A172 (cell line): ENCODE measurements at places on chromosomes 2 and 18. TPM values are rescaled to one million over a fixed set of nuclear protein-coding genes. Genes with fewer than 3 reads are reported as not detected.

DNA sequence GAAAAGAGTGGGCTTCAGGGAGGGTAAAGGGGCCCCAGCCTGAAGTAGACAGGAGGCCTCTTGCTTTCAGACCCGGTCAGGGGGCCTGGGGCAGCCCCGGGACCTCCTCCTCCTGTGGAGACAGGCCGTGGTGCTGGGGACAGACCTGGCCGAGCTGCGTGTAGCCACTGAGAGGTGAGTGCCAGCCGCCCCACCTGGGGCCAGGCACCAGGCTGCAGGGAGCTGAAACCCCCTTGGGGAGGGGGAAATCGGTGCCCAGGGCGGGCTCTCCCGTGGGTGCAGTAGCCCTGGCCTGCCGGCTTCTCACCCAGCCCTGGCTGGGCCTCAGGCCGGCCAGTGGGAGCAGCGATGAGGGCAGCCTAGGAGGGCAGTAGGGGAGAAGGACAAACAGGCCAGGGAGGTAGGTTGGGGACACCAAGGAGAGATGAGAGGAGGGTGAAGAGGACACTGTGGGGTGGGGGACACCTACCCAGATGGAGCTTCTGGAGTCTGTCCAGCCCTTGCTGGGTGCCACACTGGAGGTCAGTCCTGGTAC is 24.0 kb downstream of the CROCC2 start:
- no peak for DNase-seq

DNA sequence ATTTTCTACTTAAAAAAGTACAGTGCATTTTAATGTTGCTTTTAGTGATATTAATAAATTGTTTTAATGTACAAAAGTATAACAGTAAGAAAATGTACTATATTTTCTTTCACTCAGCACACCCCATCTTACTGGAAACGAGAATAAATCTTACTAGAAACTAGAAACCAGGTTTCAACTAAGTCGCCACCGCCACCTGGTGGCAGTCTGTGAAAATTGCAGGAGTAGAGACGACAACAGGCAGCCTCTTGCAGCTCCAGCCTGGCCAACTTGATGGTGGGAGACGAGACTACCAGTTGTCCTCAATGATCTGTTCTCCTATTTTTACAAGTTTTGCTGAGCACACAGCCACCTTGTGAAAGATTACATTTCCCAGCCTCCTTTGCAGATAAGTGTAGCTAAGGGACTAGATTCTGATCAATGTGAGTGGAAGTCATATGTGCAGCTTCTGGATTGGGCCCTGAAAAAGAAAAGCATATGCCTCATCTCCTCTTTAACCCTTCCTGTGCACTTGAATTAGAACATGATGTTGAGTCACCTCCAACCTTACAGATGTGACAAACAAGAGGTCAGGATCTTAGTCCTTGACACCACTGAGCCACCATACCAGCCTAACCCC is 8.7 kb downstream of the OTOF start:
- peak; percentile 55 for DNase-seq

DNA sequence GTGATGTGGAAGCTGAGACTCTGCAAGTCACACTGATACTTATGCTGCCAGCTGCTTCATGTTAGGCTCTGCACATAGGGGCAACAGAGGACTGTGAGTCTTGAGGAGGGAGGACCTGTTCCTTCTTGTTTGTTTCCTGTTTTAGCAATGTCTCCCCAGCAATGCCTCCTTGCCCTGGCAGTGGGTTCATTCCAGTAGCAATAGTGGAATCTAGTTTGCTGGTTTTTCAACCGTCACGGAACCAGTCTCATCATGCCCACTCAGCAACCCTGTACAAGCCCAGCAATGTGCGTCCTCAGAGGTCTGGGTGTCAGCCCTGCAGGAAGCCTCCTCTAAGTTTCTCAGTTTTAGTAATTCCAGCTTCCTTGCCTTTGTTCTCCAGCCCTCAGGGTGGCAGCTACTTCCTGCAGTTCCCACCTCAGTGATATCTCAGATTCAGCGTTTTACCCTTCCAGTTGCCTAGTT is 20.5 kb upstream of the ITGB6 start:
- DNase-seq, result no peak

DNA sequence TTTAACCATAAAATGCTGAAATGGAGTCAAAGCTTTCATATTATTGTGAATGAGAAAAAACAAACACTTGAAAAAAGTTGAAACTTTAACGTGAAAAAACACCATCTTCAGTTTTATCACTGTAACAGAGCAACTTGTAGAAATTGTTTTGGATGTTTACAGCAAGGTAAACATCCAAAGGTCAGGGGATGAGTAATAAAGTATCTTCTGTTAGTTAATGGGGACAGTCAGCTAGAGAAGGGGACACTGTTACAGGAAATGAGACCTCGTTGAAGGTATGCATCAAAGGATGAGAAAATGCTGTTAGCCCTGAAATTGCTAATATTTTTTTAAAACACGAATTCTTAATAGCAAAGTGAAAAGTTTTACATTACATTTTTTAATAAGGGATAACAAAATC is 2.9 kb downstream of the RHBDD1 start:
- DNase-seq, result no peak

SPATS2L gene
- 150 and 154 TPM in 2 replicates for total RNA-seq

GRCh38 chr2:64322433-64322832 is 131.5 kb upstream of the LGALSL start:
- DNase-seq, result no peak

DNA sequence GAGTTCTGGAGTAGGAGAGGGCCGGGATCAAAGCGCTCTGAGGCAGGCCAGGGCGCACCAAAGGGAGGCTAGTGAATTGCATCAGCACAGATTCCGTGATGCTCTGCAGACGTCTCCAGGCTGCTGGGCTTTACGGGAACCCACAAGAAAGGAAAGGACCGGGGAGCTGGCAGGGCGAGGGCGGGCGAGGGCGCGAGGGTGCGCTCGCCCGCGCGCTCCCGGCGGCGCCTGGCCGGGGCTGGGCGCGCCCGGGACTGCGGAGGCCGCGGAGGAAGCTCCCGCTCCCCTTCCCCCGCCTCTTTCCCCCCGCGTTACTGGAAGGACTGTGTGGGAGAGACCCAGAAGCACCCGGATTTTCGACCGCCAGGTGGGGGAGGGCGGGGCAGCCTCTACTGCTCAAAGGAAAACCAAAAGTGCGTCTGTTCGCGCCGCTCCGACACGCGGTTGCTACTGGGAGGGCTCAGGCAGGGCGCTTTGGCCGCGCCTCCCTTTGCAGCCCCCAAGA is 2.4 kb upstream of the FOSL2 start:
- DNase-seq, result peak; percentile 83

GRCh38 chr18:59516356-59517155 is 157.5 kb upstream of the LMAN1 start:
- DNase-seq, result peak; percentile 80

- no peak for DNase-seq
These were observed 35.7 kb upstream of the ACTR3 start for GRCh38 chr2:113854208-113854607.

SERPINB11 gene
- total RNA-seq, result not detected in 2 replicates

LDLRAD4 gene
- 5.7 and 8.9 TPM in 2 replicates for total RNA-seq

GRCh38 chr2:2851806-2852777 is 521.0 kb upstream of the MYT1L start:
- DNase-seq, result no peak
